ENCODE measurements at places on chromosomes 13 and 19.
A peak's percentile ranks its signal among the peaks of the same experiment; 100 is the strongest.

GRCh38 chr13:102452836-102453235 lies 51.0 kb upstream of the FGF14 start:
- DNase-seq: no peak

GRCh38 chr19:38024992-38025908 lies 118.2 kb downstream of the SIPA1L3 start:
- peak; percentile 88 for DNase-seq

DNA sequence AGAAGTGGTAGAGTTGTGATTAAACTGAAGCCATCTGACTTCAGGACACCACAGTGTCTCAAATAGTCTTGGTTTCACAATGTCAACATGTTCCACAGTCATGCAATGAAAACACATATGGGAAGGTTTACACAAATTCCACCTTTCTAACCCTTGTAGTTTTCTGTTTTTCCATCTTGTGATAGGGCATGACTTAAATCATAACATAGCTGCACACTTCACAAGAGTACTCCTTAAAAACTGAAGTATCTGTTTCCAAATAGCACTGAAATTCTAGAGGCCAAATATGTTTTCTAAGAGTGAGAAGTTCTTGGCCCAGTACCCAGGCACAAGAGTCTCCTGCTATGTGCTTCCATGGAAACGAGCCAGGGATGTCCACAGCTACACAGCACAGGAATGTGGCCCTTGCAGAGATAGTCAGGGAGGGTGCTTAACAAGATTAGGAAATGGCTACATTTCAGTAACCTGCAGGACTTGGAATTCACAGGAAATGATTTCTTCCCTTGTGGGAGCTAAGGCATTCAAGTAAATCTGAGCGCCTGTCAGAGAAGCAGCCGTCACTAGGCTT lies 269.1 kb downstream of the NDFIP2 start:
- peak; percentile 94 for DNase-seq

GRCh38 chr19:14950421-14950820 lies 9.1 kb downstream of the OR7C2 start:
- no peak for DNase-seq

- DNase-seq: no peak
Observed at GRCh38 chr13:36000028-36000427, 131.2 kb downstream of the DCLK1 start.

DNA sequence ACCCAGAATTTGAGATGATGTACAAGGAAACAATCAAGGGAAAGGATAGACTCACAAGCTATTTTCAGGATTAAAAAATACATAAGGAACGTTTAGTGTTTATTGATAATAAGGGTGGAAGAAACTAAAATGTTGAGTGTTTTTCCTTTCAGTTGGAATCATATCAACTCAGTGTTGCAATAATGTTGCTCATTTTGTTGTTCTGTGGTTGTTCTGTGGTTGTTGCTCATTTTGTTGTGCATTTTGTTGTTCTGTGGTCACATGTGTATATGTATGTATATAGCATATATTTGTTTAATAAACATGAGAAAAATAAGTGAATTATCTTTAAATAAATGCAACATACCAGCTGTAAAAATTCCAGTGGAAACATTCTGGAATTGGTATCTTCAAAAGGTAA lies 262.4 kb upstream of the SPRY2 start:
- no peak for DNase-seq

DNA sequence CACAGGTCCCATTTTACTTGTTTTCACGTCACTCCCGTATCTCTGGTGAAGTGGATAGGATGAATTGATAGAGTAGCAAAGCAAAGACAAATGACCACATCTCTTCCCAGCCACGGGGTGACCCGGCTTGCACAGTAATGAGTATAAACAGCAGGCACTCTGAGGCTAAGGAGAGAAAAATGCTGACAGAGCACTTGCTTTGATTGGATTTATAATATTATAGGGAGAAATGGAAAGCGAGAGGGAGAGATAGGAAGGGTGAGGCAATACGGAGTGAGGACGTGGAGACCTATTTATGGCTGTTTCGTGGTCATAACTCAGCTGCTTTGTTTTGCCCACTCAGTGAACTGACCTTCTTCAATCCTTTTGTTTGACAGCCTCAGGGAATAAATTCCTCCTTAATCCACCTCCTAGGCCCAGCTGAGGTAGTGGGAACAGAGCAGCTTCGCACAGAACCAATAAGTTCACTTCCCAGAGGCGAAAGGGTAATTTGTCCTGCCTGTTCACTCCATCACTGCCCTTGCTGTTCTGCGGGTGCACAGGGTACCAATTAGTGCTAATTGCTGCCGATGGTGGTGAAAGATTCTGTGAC lies 68.6 kb downstream of the ERCC5 start:
- DNase-seq: no peak

DNA sequence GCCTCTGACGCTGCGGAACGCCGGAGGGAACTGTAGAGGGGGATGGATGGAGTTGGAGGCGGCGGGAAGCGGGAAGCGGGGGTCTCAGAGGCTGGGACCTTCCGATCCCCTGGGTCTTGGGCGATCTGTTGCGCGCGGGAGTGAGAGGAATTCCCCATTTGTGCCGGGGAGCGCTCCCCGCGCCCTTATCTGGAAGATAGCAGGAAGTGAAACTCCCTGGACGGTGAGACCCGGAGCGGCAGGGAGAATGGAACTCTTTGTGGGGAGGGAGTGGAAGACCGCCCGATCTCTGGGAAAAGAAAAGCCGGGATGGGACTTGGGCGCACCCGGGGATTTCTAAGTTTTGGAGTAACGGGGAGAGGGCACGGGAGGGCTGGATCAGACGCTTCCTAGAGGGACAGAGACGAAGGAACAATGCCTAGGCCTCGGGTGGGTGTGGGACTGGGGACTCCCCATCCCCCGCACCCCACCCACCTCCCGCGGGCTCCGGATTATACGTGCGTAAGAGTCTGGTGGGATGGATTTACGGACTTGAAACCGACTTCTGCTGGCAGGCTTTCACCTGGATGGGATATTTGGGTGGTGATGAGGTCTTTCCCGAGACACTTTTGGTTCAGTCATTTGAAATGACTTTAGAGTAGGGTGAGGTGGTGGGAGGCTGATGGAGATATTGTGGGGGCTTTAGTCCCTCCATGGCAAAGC lies 495 bp downstream of the LSR start:
- DNase-seq: no peak

DNA sequence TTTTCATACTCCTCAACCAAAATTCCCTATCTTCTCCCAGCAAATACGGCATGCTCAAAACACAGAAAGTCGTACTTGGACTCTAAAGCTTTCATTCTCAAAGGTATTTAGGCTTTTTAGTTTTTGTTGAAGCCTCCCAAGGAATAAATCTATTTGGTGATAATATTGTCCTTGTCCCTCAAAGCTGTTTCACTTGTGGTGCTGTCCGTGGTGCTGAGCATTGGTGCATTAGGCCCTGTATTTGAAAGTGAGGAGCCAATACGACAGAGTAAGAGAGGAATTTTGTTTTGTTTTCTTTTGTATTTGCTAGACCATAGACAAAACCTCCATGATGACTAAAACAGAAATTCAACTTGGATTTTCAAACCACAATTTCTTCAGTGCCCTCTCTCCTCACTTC lies 3.2 kb upstream of the LGALS13 start:
- no peak for DNase-seq

DNA sequence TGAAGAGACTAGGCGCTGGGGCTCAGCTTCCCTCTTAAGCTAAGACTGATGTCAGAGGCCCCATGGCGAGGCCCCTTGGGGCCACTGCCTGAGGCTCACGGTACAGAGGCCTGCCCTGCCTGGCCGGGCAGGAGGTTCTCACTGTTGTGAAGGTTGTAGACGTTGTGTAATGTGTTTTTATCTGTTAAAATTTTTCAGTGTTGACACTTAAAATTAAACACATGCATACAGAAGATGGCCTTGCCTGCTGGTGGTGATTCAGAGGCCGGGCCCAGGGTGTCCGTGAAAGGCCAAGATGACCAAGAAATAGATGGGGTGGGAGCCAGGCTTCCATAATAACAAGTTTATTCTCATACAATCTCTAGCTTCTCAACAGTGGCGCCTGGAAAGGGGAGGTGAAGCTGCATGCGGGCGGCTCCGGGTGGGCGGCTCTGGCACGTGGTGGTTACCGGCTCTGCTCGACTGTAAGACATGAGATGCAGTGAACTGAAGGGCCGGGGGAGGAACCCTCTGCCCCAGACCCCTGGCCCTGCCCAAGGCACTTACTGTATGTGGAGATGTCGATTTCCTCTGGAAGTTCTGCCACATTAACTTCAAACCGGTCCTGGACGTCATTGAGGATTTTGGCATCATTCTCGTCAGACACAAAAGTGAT lies 10.5 kb downstream of the DDX39A start:
- no peak for DNase-seq

DNA sequence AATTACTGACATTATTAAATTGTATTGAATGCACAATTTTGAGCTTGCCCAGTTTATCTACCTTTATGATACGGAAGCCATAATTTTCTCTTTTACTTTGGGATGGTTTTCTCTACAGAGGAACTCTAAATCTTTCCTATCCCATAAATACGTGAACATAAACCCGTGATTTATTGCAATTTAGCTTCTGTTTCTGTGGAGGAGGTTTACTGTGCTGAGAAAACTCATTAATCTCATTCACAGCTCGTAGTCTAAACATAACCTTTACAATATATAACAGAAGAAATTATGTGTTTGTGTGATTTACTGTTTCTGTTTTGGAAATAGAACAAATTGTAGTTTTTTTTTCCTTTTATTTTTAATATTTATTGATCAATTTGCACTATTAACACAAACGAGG lies 207.1 kb upstream of the PCDH9 start:
- no peak for DNase-seq

- DNase-seq: no peak
Observed at GRCh38 chr13:104782741-104783140, 1716.5 kb upstream of the SLC10A2 start.

DNA sequence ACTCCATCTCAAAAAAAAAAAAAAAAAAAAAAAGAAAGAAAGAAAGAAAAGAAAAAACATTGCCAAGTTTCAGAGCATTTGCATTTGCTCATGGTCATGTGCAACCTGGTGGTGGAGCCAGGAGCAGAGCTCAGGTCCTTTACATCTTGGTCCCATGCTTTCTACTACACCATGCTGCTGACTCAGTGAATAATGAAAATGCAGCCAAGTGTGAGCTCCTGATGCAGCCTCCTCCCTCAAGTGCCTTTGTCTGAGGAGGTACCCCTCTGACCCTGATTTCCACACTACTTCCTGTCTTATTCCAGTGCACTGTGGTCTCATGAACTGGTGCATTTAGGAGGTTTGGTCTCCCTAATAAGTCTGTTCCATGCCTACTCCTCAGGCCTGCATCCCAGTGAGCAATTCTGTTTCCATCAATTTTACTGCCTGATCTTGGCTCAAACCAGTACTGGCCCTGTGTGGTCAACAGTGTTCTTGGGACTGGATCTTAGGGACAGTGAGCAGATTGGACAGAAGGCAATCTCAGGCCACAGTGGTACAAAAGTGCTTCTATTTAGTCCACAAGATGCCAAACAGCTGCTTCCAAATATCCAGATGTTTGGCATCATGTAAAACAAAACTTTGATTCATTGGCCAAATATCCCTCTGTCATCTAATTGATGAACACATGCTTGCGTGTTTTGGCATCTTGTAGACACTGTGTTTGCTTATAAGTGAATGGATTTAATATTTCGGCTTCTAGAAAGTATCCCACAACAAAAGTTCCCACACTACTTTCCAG lies 28.8 kb upstream of the LRCH1 start:
- DNase-seq: peak; percentile 40

- no peak for DNase-seq
Observed at GRCh38 chr19:12751635-12752034, at the start of gene BEST2. Gene BEST2, plus strand, starts transcription at chr19:12751791. Its CDS starts 802 bp downstream, at chr19:12752593.

DNA sequence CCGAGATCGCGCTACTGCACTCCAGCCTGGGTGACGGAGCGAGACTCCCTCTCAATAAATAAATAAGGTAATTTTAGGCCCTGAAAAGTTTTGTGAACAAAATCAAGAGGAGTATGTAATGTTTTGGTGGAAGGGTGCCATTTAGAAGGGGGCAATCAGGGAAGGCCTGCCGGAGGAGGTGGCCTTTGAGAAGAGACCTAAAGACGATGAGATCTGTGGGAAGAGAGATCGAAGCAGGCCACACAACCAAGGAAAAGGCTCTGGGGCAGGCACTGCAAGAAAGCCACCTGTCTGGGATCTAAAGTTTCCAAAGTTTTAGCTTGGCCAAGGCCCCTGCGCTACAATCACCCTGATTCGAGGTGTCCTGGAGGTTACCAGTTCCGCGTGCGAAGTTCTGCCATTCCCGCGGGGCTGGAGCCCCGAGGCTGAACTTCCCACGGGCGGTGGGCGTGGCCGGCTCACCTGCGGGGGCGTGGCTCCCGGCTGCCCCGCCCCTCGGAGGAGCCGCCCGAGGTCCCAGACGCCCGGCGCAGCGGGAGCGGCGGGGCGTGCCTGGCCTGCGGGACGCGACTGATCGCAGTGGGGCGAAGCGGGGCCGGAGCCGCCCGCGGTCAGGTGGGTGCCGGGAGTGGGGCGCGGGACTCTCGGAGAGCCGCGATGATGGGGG lies at the start of gene KLC3:
Gene KLC3, plus strand, starts transcription at position 519 of the 667 bp plus-strand sequence. CDS start 4,792 bp downstream, outside the sequence.
- DNase-seq: no peak

DNA sequence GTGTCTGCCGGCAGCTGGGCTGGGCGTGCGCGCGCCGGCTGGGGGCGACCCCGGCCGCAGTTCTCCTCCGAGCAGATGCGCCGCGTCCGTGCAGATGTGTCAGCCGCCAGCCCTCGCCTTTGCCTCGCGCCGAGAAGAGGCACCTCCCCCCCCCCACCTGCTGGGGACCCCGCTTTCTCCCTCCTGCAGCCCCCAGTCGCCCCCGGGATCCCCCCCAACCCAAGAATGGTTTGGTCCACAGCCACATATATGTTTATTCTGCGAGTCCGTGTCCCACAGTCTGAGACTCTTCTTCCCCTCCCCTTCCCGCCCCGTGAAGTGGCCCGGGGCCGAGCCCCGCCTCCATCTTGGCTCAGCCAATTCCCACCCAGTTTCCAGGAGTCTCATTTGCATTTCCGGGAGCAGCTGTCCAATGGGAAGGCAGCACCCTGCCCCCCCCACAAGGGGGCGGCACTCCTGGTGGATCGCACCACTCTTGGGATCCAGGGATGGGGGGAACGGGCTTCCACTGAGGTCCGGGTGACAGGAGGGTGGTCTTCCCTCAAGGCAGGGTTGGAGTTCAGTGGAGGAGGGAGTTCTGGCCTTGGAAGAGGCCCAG lies 8.6 kb downstream of the ISOC2 start:
- peak; percentile 97 for DNase-seq

GRCh38 chr13:39322836-39323585 lies 280.0 kb downstream of the LHFPL6 start:
- DNase-seq: no peak

GRCh38 chr19:34712395-34713261 lies 21.4 kb upstream of the ZNF181 start:
- peak; percentile 74 for DNase-seq

DNA sequence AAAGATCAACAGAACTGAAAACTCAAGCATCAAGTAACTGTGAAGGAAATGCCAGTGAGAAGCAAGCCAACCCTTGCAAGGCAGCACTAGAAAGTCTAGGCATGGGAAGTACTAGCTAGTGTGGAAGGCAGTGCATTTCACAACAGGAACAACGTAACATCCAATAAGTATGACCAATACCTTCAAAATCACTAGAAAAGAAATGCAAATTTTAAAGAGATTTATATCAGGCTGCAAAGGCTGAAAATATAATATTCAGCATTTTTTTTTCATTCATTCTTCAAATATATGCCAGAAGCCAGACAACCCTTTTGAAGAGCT lies 121.9 kb downstream of the DLEU7 start:
- DNase-seq: no peak

- no peak for DNase-seq
Observed at GRCh38 chr13:113224486-113224885, 15.1 kb downstream of the CUL4A start.

- DNase-seq: no peak
Observed at GRCh38 chr19:51808333-51808986, 13.5 kb downstream of the FPR3 start.

GRCh38 chr13:52780611-52781010 lies 41.0 kb upstream of the CNMD start:
- no peak for DNase-seq

Data from G401 (cell line).